Right kidney (tissue), 9 donors: ENCODE measurements at places on chromosomes 16 and 17.

- DNase-seq, result no peak
These were observed 471.1 kb downstream of the WWOX start for GRCh38 chr16:78570399-78571141.

DNA sequence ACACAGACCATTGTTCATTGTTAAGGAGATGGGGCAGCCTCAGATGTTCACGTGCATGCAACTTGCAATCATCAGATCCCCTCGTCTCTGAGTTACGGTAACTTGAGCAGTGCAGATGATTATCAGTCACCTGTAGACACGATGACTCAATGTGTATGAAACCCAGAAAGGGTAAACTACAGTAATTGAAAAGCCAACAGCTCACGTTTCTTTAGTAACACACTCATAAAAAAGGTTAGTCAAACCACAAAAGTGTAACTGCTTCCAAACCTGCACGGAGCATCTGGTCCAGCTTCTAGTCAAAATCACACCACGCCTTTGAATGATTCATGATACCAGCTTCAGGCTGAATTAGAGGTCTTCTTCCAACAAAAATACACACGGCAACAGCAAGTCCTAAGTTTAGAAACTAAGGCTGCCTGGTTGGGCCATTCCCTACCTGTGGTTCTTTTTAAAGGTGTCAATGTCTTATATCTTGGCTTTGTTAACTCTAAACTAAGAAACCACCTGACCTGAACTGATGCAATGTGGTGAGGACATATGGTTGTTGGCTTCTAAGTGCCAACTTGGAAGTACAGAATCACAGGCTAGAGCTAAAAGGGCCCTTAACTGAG lies 32.3 kb downstream of the GRB7 start:
- DNase-seq, result no peak

DNA sequence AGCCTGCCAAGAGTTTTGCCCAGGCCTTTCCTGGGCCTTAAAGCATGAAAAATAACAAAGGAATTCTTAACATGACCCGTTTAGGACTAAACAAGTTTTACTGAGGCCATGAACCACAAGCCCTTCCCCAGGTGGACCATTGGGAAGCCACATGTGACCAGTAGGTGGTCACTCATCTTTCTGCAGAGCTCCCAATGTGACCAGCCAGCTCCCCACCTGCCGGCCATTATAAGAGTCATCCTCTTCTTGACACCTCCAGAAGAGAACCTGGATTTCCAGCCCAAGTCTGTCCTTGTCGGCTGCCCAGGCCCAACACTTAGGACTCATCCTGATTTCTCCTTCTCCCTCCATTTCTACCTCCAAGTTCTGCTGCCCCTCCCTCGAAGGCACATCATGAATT lies 91.7 kb upstream of the DNAH17 start:
- no peak for DNase-seq

- DNase-seq, result no peak
These were observed 18.3 kb upstream of the WFIKKN2 start for GRCh38 chr17:50816771-50817751.

- DNase-seq, result no peak
These were observed 25.2 kb downstream of the TMC6 start for GRCh38 chr17:78103311-78103710.

GRCh38 chr17:82745524-82745923 lies 6.3 kb upstream of the TBCD start:
- no peak for DNase-seq

DNA sequence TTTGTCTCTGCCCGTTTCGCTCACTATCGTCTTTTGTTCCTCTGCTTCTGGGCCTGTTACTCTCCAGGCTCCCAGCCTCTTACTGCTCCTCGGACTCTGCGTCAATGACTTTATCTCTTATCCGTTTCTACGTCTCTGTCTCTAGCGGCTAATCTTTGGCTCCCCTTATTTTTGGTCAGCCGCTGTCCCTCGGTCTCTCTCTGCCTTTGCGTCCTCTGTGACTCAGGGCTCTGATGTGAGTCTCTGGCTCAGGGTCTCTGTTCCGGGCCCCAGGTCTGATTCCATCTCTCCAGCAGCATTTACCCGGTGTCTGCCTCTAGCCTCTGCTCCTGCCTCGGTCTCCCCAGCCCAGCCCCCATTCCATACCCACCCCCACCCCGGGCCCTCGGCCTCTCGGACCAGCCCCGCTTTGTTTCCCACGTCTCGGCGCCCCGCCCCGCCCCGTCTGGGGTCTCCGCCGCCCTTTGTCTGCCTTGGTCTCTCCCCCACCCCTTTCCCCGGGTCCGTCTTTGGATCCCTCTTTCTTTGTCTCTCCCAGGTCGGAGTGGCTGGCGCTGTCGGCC lies 547 bp upstream of the ZNF48 start:
- peak; percentile 89 for DNase-seq

GRCh38 chr16:49474741-49475140 lies 101.1 kb downstream of the C16orf78 start:
- DNase-seq, result no peak
